ENCODE measurements at places on chromosomes 3 and 15.

GRCh38 chr3:10224794-10225665, 23.2 kb upstream of the TATDN2 start:
- DNase-seq: peak; percentile 49

DNA sequence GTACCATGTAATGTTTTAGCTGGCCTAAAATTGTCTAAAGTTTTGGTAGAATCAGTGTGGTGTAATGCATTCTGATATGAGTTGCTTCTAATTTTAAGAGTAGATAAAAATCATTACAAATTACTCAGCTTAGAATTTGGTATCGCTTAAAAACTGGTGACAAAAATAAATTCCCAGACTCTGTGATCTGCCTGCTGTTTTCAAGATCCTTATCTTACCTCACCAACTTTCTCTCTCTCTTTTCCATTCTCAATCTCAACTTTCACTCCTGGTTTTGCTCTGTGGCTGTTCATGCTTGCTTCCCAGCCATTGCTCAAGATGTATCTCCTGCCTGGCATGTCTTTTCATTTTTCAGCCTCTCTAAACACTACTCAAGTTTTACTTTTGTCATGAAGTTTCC, 45.7 kb downstream of the TCF12 start:
- no peak for DNase-seq

DNA sequence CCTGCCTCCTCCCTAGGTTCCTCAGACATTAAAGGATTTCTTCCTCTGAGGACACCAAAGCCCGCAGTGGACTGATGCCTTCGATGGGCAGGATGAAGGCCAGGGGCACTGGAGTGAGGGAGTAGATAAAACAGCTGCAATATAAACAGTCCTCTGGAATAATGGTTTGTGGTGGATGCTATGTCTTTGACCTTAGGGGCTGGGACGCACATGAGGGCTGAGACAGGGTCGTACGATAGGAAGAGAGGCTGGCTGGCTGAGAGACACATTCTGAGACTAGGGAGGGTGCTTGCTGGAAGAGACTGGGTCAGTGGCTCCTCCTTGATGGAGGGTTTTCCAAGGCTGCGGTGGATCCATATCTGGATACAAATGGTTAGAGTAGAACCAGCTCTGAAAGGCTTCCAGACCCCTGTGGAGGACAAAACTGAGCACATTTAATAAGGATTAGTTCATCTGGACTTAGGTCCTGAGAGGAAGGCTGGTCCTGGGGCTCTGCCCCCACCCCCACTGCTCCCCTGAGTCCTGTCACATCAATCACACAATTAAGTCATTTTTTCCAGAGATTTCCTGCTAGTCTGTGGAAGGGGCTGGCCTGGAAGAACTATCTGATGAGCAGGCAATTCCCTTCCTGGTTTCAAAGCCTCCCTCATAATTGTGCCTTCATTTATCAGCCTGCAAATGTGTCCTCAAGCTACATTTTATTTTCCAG, 15.8 kb downstream of the TBC1D21 start:
- DNase-seq: no peak

DNA sequence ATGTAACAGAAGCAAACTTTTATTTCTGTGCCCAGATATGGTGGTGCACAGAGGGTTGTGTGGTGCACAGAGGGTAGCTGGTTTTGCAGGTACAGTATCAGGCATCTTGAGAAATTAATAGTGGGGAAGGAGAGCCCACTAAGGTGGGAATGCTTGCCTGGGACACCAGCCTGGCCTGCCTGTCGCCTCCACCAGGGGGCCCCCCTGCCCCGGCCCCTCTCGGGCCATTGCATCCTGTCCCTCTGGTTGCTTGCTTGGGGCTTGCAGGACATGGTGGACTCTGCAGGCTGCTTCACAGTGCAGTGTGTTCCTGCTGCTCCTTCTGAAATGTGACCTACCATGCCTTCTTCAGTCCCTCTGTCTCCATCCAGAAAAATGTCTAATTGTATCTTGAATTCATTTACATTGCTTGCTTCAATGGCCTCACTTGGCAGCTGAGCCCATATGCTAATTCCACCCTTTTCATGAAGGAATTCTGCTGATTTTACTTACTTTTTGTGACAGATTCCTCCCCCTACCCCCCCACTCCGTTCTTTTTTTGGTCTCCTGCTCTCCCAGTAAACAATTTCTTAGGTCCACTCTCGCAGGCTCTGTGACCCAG, 73.6 kb downstream of the EEFSEC start:
- DNase-seq: peak; percentile 24

DNA sequence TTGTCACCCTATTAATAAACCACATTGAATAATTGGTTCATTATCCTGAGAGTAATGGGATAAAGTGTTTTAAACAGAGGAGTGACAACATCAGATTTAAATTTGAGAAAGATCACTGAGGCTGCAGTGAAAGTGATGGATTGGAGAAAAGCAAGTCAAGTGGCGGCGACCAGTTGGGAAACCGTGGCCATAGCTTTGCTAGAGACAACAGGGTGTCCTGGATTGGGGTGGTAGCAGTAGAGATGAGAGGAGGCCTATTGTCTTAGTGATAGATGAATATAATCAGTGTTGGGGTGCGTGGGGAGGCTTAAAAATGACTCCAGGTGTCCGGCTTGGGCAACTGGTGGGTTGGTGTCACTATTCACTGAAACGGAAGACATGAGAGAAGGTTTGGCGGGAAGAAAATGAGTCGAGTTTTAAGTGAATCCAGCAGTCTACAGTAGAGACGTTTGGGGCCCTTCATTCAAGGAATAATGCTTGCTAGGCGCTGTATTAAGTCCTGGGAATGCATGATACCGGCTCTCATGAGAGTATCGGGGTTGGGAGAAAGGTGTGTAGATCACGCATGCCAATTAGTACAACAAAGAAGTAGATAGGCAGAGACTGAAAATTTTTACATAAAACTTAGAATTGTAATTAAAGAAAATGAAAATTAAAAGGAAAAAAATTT, 819 bp downstream of the NEK4 start:
- DNase-seq: no peak

GRCh38 chr15:69468241-69469121, 15.9 kb downstream of the RPLP1 start:
- peak; percentile 96 for DNase-seq

DNA sequence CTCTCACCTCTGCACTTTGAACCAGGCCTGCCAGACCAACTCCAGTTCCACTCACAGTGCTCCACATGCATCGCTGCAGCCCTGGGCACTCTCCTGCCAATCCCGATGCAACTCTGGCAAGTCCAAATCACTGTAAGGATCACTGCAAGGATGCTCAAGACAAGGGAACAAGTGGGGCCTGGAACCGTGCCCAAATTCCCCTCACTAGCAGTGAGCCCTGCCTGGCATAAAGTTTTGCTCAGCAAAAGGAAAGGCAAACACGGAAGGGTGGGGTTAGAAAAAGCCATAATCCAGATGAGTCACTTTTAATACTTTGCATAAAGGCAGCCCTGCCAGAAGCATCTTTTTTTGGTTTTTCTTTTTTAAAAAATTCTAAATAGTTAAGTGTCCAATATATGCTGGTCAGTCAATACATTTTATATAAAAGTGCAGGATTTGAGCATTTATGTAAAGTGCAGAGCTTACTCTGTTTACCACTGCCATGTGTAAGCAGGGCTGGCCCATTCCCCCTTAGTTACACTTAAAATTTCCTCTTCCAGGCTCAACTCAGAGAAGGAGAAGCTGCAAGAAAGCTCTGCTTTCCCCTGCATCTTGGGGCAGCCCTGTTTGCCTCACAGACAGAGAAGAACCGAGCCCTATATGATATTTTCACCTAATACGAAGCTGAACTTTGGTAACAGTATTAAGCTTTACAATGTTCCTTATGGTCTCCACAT, 102.2 kb downstream of the CD47 start:
- no peak for DNase-seq

DNA sequence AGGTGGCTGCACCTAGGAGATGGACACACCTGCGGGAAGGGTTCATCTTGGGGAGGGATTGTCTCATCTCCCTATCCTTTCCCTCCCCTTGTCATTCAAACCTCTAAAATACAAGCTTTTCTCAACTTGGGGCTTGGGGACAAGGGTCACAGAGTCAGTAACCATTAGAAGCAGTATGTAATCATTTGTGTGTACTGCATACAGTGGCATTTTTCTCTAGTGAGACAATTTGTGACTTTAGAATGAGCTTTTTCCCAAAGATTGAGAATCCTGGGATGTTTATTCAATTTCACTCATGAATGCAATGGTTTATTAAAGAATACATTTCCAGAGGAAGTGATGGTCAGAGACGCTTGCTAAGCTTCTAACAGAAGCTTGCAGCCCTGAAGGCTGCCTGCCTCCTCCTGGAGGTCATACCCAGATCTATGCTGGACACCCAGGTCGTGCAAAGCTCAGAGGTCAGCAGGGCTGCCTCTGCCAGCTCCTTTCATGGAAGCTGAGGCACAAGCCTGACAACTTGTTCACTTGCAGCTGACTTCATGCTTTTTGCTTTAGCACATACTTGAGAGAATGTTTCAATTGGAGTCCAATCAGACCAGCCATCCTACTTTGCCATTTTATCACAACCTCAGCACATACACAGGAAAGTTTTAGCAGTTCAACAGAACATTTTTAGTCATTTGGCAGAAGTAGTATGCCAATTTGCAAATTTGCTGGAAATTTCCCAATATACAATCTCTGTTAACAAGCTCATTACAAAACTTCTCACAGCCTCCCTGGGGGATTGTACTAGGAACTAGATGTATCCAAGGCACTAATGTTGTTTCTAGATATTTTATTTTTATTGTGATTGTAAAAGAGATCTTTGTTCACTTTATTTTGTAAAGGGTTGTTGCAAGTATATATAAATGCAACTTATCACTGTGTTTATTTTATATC, 25.6 kb upstream of the ALDH1L1 start:
- DNase-seq: no peak

GRCh38 chr3:67384760-67385397, 269.5 kb downstream of the SUCLG2 start:
- peak; percentile 20 for DNase-seq
